SJCRH30 (cell line): ENCODE measurements at places on chromosomes 13 and 19. TPM values are rescaled to one million over a fixed set of nuclear protein-coding genes. Genes with fewer than 3 reads are reported as not detected.

CSNK1A1L gene
- total RNA-seq: not detected in 2 replicates

GPR32 gene
- total RNA-seq: not detected in 2 replicates

DNASE2 gene
- total RNA-seq: 16.4 and 16.8 TPM in 2 replicates

HIPK4 gene
- total RNA-seq: 0.10 TPM in 1 of 2 replicates, not detected in the other

GDF15 gene
- 17.5 and 27.1 TPM in 2 replicates for total RNA-seq

SLC10A2 gene
- not detected in 2 replicates for total RNA-seq

HCN2 gene
- 0.14 and 0.30 TPM in 2 replicates for total RNA-seq

ZNF442 gene
- 4.7 and 5.4 TPM in 2 replicates for total RNA-seq

ACP7 gene
- not detected in 2 replicates for total RNA-seq

FXYD3 gene
- not detected in 2 replicates for total RNA-seq

AMH gene
- total RNA-seq: 6.9 and 11.5 TPM in 2 replicates

LILRA1 gene
- not detected in 2 replicates for total RNA-seq

GRCh38 chr19:5943045-5943444 lies 29.0 kb downstream of the CAPS start:
- DNase-seq: no peak

DNA sequence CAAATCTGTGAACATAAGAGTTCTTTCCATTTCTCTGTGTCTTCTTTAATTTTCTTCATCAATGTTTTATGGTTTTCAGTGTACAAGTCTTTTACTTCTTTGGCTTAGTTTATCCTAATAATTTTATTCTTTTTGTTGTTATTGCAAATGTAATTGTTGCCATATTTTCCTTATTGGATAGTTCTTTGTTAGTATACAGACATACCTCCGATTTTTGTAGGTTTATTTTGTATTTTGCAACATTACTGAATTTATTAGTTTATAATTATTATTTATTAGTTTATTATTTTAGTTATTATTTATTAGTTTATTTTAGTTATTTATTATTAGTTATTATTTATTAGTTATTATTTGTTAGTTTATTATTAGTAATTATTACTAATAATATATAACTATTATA lies 43.4 kb downstream of the WTIP start:
- DNase-seq: no peak

DNA sequence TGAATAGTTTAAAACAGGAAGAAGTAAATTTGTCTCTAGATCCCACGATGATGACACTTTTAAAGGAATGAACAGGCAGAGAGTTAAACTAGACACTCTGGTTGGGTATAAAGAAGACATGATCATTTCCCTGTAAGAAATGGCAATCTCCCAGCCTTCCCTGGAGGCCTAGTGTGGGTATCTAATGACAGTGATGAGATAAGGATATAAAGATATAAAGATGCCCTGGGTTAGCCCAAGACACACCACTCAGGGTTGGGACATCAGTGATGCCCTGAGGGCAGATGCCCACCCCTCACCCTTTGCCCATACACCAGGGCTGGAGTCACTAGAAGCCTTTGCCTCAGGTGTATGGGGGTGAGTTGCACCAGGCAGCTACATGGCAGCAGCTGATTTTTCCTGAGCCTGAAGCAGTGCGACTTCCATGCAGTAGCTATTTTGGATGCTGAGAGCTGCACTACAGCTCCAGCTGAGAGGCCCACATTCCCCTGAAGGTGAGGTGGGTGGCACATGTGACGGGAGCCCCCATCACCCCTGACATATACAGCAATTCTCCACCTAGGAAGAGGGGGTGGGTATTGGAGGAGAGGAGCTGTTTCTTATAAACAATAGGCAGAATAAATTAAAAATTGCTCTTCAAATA lies 177.5 kb downstream of the NDFIP2 start:
- DNase-seq: peak; percentile 66

DNA sequence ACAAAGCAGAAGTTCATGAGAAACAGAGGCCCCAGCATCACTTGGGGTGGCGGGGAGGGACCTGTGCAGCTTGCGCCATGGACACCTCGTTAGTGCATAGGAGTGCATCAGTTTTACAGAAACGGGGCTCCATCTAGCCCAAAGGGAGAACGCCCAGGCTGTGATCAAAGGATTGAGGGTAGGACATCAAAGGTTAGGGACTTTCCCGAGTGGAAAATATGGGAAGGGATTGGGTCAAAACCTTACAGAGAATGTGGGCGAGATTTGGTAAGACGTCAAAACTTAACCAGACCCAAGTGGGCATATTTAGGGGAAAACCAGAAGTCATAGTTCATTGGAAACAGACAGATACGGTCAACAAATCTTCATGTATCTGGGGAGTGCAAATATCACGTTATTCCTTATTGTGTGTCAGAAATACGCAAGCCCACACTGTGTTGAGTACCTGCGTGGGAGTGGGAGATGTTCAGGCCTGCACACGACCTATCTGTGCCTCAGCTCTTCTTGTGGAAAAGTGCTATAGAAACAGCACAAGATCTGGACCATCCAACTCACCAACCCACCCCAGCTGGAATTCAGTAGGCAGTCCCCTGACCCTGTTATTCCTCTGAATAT lies 9.4 kb upstream of the GRAMD1A start:
- no peak for DNase-seq

- no peak for DNase-seq
These were observed at the start of gene GJB6 for GRCh38 chr13:20231839-20232555. Gene GJB6 (minus strand): TSS chr13:20232319. CDS start chr13:20223480, 8,839 bp downstream.

DNA sequence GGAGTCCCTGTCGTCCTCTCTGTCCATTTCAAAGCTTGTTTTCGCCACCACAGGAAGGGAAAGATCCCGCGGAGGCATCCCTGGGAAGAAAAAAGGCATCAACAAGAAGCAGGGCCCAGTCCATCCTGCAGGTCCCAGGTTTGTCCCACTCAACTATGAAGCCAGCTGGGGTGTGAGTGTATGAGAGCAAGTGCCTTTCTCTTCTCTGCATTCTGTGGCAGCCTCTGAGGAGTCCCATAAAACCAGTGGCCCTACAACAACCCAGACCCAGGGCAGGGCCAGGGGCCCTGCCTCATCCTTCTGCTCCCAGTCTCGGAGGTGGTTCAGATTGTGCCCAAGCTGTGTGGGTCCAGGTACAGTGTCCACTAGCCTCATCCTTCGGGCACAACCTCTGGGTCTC lies 18.9 kb downstream of the PEG3 start:
- DNase-seq: no peak

DNA sequence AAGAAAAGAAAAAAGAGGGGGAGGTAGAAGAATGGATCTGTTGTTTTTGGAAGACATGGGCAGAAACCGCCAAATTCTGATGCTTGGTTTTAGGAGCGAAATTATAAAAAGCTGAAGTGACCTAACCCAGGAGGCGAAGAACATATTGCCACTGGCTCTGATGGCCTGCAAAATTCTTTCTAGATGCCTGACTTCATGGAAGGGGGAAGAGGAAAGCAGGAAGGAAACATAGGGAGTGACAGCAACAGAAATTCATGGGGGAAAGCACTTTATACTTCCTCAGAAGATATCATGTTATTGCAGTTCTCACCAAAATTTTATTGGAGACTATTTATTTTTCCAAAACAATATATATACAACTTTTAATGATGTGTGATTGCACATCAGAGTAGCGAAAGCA lies 213.5 kb downstream of the DLEU7 start:
- no peak for DNase-seq

DNA sequence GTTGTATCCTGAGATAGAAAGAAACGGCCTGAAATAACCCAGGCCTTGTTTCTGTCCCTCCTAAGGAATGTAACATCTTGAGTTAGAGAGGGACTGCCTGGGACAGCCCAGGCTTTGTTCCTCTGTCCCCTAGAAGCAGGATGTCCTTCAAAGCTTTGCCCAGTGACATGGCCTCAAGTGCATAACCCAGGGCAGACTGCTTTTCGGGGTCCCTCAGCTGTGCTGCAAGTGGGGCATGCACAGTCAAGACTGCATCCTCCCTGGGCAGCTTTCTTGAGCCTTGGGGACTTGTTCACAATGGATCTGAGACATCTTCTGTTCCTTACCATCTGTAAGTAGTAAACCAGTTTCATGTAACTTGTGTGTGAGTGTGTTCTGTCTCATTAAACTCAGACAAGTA lies 7.5 kb upstream of the EPSTI1 start:
- DNase-seq: no peak

DNA sequence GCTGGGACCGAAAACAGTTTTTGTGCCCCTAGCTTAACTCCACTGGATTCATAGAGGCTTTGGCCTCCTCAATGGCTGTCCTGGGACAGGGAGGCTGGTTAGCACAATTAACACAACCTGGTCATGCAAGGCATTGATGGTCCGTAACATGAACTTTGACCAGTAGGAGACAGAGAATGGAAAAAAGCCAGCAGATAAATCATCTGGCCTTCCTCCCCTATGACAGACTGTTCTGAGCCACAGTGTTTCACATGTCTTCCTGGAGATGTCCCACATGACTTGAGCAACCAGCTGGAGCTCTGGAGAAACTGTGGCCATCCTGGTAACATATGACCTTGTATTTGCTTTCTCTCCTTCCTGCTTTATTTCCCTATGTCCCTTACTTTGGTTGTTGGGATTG lies 244.2 kb downstream of the UQCRFS1 start:
- no peak for DNase-seq

GRCh38 chr19:1213391-1214286 lies 8.1 kb downstream of the STK11 start:
- DNase-seq: no peak
